Activated T-cell treated with anti-CD3 and anti-CD28 coated beads, Interleukin-2, amount 50 U/mL, for 72 hours (primary cell): ENCODE measurements at places on chromosomes 7 and 10. TPM values are rescaled to one million over a fixed set of nuclear protein-coding genes. Genes with fewer than 3 reads are reported as not detected.

DNA sequence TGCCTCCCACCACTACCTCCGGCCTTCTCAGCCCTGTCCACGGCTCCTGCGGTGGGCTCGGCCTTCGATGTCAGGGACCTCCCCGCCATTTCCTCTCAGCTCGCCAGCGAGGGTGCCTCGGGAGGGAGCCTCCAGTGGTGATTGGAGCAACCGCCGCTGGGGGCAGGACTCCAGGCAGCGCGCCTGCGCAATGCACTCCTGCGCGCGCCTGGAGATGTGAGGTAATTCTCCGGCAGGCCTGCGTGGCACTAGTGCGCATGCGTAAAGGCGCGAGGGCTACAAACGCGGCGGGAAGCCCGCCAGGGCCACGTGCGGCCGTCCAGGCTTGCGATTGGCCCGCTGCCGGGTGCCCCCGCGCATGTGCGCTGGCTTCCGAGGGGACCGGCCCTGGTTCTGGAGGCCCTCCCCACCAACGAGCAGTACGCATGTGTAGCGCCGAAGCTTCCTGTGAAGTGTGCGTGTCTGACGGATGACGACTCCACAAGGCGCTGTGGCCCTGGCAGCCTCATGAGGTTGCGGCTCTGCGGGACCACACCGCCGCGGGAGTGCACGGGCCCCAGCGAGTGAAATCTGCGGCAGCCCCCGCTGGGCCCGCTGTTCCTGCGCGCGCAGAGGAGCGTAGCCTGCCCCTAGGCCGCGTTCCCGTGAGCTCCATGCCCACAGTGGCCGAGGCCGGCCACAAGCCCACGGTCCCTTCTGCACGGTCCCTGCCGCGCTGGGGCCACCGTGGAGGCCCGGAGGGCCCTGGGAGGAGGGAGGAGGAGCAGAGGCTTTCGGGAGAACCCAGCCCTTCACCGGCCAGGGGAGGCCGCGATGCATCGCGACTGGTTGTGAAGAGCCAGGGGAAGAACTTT, at the start of gene SYCE1:
SYCE1 (minus strand) TSS at position 143 of the 854 bp plus-strand sequence; CDS start at position 89, 54 bp downstream.
- peak; percentile 3 for DNase-seq

RADIL gene
- 0.53 TPM for total RNA-seq

DNA sequence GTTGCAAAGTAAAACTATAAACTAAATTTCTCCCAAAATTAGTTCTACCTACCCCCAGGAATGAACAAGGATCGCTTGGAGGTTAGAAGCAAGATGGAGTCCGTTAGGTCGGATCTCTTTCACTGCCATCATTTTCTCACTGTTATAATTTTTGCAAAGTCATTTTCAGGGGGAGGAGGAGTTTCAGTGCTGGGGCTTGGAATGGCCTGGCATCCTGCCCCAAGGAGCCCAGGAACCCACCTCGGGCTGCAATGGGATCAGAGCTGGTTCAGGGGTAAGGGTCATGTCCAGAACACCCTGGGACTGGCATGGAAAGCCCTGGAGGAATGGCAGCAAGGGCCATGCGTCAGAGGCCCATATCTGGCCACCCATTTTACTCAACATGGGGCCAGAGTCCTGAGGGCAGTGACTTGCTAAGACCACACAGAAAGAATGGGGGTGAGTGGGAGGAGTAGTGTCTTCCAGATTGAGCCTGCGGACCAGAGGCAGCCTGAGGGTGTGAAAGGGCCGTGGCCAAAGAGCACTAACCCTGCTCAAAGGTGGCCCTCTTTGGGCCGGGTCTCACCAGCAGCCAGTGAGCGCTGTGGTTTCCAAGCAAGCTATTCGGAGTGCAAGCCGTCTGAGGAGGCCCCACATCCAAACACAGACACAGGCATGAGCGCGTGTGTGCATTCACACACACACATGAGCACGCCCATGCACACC, 31.8 kb downstream of the GPRIN2 start:
- no peak for DNase-seq

- DNase-seq, result peak; percentile 9
Measured at GRCh38 chr10:114042895-114043531, 653 bp upstream of the ADRB1 start.

ZNF316 gene
- 24.6 TPM for total RNA-seq

DNA sequence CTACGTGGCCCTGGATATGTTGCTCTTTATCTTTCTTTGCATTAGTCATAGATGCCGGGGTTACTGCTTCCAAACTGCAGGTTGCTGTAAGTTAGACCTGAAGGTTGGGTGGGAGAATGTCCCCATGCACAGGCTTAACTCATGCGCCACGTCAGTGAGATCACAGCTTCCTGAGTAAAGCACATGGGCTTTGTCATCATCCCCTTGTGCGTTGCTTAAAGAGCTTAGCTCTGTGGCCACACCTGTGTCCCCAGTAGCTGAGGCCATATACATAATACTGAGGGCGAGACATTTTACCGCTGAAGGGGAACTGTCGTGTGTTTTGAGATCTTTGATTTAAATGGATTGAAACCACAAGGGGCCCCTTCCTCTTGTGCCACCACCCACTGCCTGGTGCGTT, 45.8 kb upstream of the BTBD16 start:
- DNase-seq, result no peak

OR6B1 gene
- not detected for total RNA-seq
